Neural crest cell (in vitro differentiated cells): ENCODE measurements at places on chromosomes 7 and 10.

DNA sequence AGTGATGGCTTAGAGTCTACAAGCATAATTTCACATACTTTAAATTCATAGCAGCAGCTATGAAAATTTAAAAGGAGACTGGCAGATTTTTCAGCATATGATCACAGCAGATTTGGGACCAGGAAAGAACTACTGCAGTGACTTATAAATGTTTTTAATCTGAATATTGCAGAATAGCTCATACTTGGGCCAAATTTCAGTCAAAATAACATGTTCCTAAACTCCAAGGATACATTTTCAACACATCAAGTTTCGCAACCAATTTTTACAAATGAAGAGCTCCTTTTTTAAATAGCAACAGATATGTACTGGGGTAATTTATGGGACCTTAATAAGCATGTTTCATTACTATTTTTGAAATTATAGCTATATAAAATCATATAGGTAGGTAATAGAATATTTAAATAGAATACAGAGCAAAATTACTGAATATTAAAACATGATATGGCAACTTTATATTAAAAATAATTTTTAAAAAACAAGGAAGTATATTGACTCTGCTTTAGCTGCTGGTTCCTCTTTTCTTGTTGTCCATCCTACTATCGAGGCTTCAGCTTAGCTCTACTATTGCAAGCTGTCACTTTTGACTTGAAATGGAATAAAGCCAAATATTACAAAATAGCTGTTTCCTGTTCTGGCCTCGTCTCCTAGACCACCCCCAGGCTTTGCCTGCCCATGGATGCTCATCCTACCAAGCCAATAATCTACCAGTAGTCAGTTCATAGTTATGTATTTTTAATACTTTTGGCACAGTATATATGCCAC is 123.1 kb downstream of the NRBF2 start:
- no peak for DNase-seq

DNA sequence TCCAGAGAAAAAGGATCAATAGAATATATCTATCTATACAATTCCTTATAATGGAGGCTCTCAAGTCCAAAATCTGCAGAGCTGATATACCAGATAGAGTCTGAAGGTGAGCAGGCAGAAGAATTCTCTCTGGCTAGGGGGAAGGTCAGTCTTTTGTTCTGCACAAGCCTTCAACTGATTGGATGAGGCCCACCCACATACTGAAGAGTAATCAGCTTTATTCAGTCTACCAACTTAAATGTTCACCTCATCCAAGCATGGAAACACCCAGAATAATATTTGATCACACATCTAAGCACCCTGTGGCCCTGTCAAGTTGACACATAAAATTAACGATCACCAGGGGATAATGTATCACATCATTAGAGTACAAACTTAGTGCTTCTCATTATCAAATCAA is 193.8 kb upstream of the YAE1 start:
- no peak for DNase-seq

- no peak for DNase-seq
These were observed 567.3 kb downstream of the AUTS2 start for GRCh38 chr7:70165477-70166170.

- no peak for DNase-seq
These were observed 856 bp downstream of the SSMEM1 start for GRCh38 chr7:130208516-130208915.

DNA sequence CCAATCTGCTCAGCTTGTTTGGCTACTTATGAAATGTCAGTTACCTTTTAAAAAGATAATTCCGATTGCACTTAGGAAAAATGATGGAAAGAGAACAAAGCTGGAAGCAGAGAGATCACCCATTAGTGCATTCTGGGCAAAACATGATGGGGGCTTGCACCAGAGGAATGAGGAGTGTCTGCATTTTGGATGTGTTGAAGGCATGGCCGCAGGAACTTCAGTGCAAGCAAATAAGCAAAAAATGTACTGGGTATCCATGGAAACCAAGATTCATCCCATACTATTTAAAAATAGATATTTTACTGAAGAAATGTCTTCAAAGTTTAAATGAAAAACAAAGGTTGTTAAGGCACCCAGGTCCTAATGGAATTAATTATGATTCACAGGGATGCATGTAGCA is 655.0 kb downstream of the POM121L12 start:
- DNase-seq: no peak

- DNase-seq: no peak
These were observed 41.0 kb upstream of the CDK1 start for GRCh38 chr10:60737242-60737641.

GRCh38 chr7:138625849-138626230 is 75.3 kb downstream of the SVOPL start:
- no peak for DNase-seq

GRCh38 chr7:45893996-45894664 is 5.8 kb downstream of the IGFBP1 start:
- no peak for DNase-seq

DNA sequence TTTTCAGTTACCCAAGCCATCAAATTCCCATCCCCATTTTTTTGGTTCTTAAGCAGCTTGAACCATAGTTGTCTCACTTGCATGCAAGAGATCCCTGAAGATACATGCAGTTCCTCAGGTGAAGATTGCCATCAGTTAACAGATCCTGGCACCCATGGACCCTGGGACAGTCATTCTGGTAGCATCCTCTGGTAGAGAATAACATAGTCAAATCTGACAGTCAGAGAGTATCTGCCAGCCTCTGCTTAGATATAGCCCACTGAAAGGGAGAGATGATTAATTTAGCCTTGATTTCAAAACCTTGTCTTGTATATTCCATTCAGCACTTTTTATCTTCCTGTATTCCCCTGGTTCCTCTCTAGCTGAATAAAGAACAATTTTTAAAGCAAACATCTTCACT is 280.4 kb downstream of the KCNMA1 start:
- no peak for DNase-seq

DNA sequence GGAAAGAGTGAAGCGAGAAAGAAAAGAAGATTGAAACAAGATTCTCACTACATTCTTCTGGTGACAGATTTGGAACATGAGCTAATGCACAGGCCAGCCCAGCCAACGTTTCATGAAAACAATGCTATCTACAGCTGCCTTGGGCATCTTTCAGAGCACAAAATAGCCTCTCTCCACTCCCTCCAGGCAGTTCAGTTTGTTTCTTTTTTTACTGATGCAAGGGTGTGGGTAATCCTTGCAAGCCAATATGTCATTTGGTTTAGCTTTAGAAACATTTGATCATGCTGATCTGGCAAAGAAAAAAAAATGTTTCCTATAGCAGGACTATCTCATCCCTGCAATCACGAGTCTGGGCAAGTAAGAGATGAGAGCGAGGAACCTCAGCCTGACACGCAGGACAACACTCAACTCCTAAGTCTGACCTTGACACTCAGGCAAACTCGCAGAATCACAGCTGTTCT is 35.9 kb downstream of the SVIL start:
- no peak for DNase-seq

GRCh38 chr7:68187532-68187931 is 1190.9 kb downstream of the TYW1 start:
- no peak for DNase-seq

GRCh38 chr7:75993689-75994387 is 557 bp downstream of the TMEM120A start:
- DNase-seq: peak; percentile 50

GRCh38 chr10:35643151-35644049 is 1.3 kb upstream of the FZD8 start:
- peak; percentile 26 for DNase-seq

GRCh38 chr10:48589266-48589665 is 15.6 kb downstream of the ARHGAP22 start:
- DNase-seq: no peak

DNA sequence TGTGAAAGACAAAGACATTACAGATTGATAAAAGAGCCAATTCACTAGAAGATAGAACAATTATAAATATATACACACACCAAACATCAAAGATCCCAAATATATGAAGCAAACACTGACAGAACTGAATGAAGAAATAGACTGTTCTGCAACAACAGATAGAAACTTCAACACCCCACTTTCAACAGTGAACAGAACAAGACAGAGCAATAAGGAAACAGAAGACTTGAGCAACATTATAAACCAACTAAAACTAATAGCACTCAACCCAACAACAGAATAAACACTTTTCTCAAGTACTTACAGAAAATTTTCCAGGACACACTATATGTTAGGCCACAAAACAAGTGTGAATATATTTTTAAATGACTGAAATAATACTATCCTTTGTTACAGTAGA is 10.9 kb downstream of the CDCA7L start:
- no peak for DNase-seq

GRCh38 chr10:87746911-87747310 is 71.1 kb downstream of the ATAD1 start:
- no peak for DNase-seq

DNA sequence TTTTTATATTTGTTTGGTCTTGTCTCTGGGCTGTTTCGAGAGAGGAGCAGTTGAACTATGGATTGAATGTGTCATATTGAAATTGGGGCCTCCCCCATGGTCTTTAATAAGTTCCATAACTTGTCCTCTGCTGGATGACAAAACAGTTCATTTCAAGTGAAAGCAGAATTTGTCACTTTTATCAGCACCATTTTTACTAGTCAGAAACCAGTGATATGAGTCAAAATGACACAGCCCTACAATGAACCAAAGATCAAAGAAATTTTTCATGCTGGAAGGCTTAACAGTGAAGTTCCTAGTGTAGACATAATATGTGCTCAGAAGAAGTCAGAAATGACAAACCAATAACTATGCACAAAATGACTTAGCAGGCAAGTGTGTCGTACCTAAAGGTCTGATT is 133.6 kb upstream of the VWC2 start:
- DNase-seq: no peak

DNA sequence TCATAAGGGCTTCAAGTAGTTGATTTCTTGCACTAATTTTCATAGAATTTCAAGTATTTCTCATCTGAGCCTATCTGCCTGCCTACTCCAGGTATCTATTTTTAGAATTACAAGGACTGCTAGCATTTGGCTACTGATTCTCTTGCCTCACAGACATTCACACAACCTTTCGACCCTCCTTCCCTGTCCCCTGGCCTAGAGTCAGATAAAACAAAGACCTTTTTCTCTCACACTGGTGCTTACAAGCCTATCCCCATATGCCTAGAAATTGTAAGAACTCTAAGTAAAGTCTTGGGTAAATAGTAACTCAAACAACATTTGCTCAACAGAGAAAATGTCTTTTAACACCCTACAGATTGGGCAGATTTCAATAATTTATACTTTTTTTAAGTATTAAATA is 6.3 kb downstream of the GPAM start:
- peak; percentile 4 for DNase-seq

DNA sequence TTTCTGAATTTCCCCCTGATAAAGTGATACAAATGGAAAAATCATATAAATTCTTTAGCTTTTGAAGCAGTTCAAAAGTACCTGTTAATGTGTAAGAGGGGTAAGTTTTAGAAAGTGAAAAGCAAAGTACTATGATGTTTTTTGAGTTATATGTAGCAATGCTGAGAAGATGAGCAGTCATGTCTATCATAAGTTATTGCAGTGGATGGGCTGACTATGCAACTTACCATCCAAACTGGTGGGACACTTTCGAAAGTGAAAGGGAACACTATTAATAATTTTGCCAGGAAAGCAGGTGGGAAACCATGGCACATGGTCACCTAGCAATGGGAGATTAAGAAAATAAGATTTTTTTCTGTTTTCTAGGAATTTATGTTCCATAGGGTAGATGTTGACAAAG is 4.1 kb downstream of the MINPP1 start:
- DNase-seq: no peak

DNA sequence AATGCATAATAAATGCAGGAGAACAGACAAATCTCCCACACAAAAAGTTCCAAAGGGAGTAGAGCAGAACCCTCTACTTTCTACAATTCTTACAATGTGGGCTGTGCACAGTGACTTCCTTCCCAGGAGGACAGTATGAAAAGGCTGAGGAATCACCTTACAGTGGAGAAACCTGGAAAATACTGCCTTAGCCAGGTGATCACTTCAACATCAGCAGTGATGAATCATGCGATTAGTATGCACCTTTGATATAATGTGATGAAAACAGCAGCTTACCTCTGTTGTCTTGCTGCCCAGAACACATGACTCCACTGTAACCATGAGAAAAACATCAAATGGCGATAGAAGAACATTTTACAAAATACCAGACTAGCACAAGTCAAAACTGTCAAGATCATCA is 329.7 kb upstream of the POM121L12 start:
- DNase-seq: no peak

DNA sequence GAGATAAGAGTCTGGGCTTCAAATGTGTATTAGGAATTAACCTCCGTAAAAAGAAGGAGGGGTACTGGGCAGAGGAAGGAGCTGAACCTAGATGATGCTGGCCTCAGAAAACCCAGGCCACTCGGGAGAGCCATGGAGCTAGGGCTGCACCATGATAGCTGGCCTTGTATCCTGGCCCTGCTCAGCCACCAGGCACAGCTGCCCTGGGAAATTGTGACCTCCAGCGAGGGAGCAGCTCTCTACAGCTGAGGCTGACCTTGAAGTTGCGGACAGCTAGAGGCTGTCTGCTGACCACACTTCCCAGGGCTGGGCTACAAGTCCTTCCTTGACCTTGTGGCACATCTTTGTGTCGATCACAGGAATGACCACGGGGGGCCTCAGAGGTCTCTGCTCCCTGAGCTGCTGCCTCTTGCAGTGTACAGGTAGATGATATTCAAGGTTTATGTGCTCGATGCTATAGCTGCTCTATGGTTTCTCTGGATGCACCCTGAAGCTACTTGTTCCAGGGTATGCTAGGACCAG is 38.3 kb upstream of the SLC35B4 start:
- DNase-seq: no peak

DNA sequence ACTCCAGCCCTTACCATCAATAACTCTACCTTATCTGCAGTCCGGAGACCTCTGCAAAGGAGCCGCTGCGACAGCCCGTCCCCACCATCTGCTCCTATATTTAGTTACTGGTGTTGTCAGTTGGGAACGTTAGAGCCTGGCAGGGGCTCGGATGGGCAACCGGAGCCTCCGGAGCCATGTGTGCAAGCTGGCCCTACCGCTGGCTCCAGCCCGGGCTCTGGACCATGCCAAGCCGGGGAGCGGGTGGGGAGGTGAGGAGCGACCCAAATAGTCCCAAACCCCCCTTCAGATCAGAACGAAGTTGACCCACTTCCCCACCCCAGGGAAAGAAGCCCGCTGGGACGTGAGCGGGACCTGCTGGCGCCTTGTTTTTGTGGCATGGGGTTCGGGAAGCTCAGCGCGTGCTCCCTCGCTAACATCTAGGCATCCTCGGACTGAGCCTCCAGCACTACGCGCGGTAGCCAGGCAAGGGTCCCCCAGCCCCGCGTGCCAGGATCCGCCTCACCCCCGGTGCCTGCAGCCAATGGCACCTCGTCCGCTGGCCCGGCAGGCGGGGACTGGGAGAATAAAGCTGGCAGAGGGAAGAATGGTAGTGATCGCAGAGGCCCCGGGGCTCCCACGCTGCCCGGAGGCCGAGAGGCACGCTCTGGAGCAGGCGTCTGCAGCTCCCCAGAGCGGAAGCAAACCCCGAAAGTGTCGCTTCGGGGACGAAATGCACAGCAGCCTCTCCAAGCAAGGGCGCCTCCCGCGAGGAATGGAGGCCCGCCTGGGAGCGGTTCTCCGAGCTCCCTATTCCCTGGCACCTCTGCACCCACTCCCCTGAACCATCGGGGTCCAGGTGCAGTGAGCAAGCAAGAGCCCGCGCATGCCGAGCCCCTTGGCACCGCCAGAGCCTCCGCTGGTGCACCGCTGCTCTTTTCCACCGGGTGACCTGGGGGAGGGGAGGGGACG is 679 bp downstream of the LRRC20 start:
- DNase-seq: peak; percentile 45
